ENCODE measurements at places on chromosomes 6 and 20. TPM values are rescaled to one million over a fixed set of nuclear protein-coding genes. Genes with fewer than 3 reads are reported as not detected.

The CRISP3 gene
- not detected for total RNA-seq

The HLA-G gene
- 0.91 TPM for total RNA-seq

The POU5F1 gene
- total RNA-seq: not detected

The ARMH2 gene
- not detected for total RNA-seq

The HLA-DQB1 gene
- 0.32 TPM for total RNA-seq

The SPDEF gene
- 1.3 TPM for total RNA-seq

The BPIFA1 gene
- total RNA-seq: not detected

The SDC4 gene
- 176 TPM for total RNA-seq

The EDN1 gene
- total RNA-seq: 3.4 TPM

The DSP gene
- 2.2 TPM for total RNA-seq

The TSPYL4 gene
- total RNA-seq: 10.6 TPM

The PSMB8 gene
- total RNA-seq: 73.2 TPM

The PLCB4 gene
- 0.16 TPM for total RNA-seq
